ENCODE measurements at places on chromosomes 4 and X. TPM values are rescaled to one million over a fixed set of nuclear protein-coding genes. Genes with fewer than 3 reads are reported as not detected.

ZNF182 gene
- polyA plus RNA-seq = 3.0 TPM

SCD5 gene
- not detected for polyA plus RNA-seq

GAGE12E gene
- polyA plus RNA-seq = not detected

TMSB15B gene
- polyA plus RNA-seq = 38.5 TPM

DCX gene
- polyA plus RNA-seq = not detected

P2RY4 gene
- polyA plus RNA-seq = not detected

IRAK1 gene
- polyA plus RNA-seq = 74.6 TPM

ASB9 gene
- polyA plus RNA-seq = not detected

MND1 gene
- 0.78 TPM for polyA plus RNA-seq

GPR82 gene
- 0.16 TPM for polyA plus RNA-seq

SOD3 gene
- polyA plus RNA-seq = not detected

ALAS2 gene
- not detected for polyA plus RNA-seq

CT45A5 gene
- not detected for polyA plus RNA-seq

PNMA6A gene
- not detected for polyA plus RNA-seq

FAM133A gene
- polyA plus RNA-seq = not detected

CFP gene
- polyA plus RNA-seq = not detected

SSX2 gene
- not detected for polyA plus RNA-seq

SOX3 gene
- polyA plus RNA-seq = not detected

NEUROG2 gene
- not detected for polyA plus RNA-seq

TAF7L gene
- not detected for polyA plus RNA-seq

SHISA3 gene
- polyA plus RNA-seq = not detected

XAGE2 gene
- polyA plus RNA-seq = not detected

ADGRL3 gene
- polyA plus RNA-seq = not detected

VGLL1 gene
- polyA plus RNA-seq = not detected

SMR3B gene
- not detected for polyA plus RNA-seq

HSD17B13 gene
- not detected for polyA plus RNA-seq

CFAP47 gene
- not detected for polyA plus RNA-seq
